ENCODE measurements at places on chromosomes 6 and 20. TPM values are rescaled to one million over a fixed set of nuclear protein-coding genes. Genes with fewer than 3 reads are reported as not detected.

DNA sequence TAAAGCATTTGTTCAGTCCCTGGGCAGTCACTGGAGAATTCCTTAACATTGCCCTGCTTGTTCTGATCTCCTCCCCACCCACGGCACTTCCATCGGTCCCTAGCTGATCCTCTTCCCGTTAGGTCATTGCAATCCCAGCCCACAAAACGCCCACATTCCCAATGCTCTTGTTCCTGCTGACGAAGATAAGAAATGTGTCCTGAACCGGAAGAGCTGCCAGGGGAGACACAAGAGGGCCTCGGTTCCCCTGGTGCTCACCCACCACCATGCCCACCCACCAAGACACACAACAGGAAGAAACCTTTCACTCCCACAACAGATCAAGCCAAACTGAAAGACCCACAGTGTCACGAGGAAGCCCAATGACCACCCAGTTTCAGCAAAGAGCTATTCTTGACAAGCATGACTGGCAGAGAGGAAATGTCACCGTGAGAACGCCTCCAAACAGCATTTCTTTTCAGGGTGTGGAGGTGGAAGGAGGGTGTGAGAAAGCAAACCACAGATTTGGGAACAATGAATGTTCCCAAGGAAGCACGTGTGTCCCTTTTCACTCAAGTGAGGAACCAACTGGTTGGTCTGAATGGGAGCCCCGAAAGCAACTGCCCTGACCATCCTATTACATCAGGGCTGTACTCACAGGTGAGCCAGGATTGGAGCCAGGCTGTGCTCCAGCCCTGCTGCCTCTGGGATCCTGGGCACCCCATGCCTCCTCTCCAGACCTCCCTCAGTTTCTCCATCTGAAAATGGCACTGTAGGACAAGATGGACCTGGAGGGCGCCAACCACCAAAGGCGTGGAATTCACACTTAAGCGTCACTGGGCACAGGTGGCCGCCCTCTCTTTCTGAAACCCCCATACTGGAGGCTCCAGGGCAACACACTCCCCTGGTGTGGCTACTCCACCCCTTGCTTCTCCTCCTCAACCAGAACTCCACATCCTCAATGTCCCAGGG, 97.5 kb downstream of the ZMYND8 start:
- DNase-seq, result no peak

GRCh38 chr6:68875403-68875802, 240.3 kb downstream of the ADGRB3 start:
- no peak for DNase-seq

Gene MAP1LC3A
- 4.8 TPM for polyA plus RNA-seq

Gene BTNL2
- polyA plus RNA-seq, result not detected

- DNase-seq, result no peak
Observed at GRCh38 chr6:43125119-43125518, 46.0 kb upstream of the SRF start.

DNA sequence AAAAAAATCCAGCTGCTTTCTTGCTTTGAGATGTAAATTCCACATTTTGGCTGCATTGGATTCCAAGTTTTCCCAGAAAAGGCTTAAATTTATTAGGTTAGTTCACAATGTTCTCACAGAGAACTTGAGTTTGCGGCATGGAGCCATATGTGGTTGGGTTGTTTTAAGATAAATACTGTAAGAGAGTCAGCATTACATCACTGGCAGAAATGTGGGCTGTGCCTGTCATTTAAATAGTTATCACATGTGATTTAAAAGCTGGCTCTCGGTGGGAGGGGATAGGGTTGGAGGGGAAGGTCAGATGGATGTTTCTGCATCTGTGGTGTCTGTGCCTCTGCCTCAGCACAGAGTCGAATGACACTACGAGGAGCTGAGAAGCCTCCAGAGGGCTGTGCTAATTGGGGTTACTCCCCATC, 73.8 kb upstream of the SCP2D1 start:
- no peak for DNase-seq

- DNase-seq, result no peak
Observed at GRCh38 chr6:129612440-129612839, 97.5 kb downstream of the ARHGAP18 start.

DNA sequence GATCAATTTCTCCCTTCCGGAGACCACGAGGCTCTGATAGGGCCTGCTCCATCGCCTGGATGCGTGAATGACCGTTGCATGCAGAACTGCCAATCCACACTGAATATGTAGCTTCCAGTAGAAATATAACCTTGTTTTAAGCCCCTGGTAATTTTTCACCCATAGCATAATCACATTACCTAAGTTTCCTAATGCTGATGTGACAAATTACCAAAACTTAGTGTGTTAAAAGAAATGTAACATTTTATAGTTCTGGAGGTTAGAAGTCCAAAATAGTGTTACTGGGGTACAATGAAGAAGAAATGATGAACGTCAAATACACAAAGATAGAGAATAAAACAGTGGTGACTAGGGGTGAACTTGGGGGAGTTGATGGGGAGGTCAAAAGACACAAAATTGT, 22.0 kb upstream of the SIRPD start:
- no peak for DNase-seq

GRCh38 chr6:35385457-35386202, 43.3 kb downstream of the PPARD start:
- no peak for DNase-seq

DNA sequence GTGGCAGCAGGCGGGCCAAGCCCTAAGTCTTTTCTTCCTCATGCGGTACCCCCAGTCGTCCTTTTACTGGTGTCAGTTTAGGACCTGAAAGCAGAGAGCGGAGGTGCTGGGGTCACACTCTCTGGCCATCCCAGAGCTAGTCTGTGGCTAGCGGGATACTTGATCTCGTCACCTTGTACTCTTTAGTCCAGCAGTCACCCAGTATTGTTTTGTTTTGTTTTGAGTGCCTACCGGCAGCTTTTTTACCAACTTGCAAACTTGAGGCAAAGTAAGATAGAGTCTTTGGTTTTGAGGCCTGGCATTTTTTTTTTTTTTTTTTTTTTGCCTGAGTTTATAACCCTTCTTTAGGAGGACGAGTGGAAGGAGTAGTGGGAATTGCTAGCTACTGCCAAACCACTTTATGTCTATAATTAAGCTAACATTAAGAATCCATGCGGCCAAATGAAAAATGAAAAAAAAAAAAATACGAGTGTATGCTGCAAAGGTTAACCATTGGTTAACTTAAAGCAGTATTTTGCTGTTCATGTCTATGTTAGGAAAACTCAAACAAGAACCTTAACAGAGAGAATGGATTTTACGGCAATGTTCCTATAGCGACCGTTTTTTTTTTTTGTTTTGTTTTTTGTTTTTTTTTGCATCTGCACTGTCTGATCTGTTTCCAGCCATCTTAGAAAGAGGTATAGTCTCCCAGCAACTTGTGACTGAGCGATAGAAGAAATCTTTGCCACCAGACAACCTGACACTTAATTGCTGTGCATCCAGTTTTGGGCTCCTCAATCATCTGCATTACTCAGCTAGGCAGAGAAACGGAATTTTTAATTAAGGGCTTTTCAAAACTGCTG, 56.9 kb downstream of the FAM217A start:
- no peak for DNase-seq

GRCh38 chr6:5481033-5481432, 219.7 kb downstream of the FARS2 start:
- DNase-seq, result no peak

DNA sequence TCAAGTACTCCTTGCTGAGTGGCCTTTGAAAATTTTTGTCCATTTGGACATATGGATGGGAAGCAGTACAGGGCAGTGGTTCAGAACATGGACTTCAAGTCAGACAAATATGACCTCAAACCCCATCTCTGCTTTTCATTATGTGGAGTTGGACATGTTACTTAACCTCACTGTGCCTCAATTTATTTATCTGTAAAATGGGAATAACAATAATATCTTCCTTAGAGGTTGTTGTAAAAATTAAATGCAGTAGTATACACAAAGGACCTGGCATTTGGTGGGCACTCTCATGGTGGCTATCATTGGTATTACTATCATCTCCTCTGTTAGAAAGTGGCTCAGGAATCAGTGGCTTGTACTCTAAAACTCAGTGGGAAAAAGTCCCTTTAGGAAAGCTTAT, 204.0 kb upstream of the MYLIP start:
- no peak for DNase-seq

DNA sequence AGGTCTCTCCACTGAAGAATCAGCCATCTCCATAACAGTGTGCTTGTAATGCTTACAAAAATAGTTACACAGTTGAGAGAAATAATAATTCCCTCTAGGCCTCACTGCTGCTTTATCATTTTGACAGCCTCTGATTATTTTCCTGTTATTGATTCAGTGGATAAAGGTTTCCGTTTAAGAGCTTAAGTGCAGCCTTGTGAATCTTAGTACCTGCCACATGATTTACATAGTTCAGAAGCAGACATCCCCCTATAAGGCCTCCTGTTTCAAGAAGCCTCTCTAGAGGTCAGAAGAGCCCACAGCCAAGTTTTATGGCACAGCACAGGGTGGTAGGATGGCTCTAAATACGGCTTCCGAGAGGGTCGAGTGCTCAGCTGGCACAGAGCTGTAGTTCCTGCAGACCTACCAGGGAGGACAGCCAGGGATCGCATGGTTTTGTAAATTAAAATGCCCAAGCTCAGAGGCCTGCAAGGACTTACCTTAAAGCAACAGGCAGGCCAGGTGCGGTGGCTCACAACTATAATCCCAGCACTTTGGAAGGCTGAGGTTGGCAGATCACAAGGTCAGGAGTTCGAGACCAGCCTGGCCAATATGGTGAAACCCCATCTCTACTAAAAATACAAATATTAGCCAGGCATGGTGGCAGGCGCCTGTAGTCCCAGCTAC, 17.6 kb upstream of the PYGB start:
- DNase-seq, result no peak

- no peak for DNase-seq
Observed at GRCh38 chr6:53107091-53107490, 41.5 kb downstream of the GCM1 start.

Gene TRDN
- not detected for polyA plus RNA-seq

- no peak for DNase-seq
Observed at GRCh38 chr6:161410736-161411135, 136.9 kb upstream of the AGPAT4 start.

DNA sequence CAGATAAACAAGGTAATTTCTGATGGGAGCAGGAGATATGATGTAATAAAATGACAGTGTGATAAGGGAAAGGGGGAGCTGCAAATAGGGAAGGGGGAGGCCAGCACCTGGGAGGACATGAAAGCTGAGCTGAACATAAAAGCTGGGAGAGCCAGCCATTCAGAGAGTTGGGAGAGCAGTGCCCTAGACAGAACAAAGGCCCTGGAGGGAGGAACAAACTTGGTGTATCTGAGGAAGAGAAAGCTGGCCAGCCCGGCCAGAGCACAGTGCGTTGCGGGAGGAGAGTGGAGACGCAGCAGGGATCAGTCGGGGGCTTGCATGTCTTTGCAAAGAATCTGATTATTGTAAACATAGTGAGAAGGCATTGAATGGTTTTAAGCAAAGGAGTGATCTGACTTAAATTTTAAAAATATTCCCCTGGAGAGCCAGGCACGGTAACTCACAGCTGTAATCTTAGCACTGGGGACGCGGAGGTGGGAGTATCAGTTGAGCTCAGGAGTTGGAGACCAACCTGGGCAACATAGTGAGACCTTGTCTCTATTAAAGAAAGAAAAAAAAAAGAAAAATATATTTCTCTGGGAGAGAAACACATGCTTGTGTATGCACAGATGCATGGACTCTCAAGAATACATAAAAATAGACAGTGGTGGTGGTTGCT, 318.2 kb downstream of the ZFAND3 start:
- DNase-seq, result no peak

- DNase-seq, result no peak
Observed at GRCh38 chr6:87574237-87574804, 15.5 kb downstream of the RARS2 start.

Gene CCM2L
- not detected for polyA plus RNA-seq

GRCh38 chr6:136228814-136229213, 21.3 kb downstream of the MTFR2 start:
- no peak for DNase-seq

Gene VSX1
- polyA plus RNA-seq, result not detected

DNA sequence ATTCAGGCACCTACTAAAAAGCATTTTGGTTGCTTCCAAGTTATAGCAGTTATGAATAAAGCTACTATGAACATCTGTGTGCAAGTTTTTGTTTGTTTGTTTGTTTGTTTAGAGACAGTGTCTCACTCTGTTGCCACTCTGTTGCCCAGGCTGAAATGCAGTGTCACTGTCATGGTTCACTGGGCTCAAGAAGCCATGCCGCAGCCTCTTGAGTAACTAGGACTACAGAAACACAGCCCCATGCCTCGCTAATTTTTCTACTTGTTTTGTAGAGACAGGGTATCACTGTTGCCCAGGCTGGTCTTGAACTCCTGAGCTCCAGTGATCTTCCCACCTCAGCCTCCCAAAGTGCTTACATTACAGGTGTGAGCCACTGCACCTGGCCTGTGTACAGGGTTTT, 795.9 kb downstream of the EPHA7 start:
- DNase-seq, result no peak

DNA sequence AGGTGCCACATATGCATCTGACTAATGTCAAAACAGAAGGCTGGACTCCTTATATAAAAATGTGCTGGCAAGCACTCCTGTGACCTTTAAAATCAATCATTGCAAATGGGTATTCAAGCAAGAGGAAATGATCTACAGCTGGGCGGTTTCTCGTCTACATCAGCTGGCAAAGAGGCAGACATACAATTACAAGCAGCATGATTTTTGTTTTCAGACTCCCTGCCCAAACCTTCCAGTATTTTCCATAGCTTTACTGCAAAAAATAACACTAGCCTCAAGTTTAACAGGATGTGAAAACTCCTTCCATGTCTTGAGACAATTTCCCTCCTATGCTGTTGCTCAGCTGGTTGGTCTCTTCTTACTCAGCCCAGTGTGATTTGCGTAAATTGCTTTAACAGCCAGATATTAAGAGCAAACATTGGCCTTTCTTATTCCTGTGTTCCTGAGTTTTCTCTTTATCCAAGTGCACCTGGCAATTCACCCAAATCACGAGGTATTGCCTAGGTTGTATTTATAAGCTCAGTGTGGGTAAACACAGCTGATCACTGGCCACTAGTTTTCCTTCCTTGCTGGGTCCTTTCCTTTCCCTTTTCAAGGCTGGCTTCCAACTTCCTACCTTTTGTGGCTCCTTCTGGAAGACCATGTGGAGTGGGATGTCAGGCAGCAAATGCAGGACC, 130.4 kb downstream of the MOXD1 start:
- DNase-seq, result no peak

DNA sequence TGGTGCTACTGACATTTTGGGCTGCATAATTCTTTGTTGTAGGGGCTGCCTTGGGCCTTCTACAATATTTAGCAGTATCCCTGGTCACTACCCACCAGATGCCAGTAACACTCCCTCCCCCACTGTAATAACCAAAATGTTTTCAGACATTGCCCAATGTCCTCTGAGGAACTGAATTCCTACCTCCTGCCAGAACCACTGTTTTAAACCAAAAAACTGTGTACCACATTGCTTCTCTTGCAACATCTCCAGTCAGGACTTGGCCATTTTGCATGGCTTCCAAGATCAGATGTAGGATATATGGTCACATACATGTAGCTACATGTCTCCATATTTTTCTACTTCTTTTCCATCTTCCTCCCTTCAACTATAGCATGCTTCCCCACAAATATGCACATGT, 97.4 kb upstream of the IFNGR1 start:
- no peak for DNase-seq

Data from CD4-positive, CD25-positive, alpha-beta regulatory T cell (primary cell).